Activated CD8-positive, alpha-beta memory T cell treated with anti-CD3 and anti-CD28 coated beads, Interleukin-2, amount 10 ng/mL, durations not matched to agents 7 days and 5 days (primary cell): ENCODE measurements at places on chromosomes 2 and 18. TPM values are rescaled to one million over a fixed set of nuclear protein-coding genes. Genes with fewer than 3 reads are reported as not detected.

CYS1 gene
- total RNA-seq, result 0.75 TPM

UGT1A5 gene
- total RNA-seq, result not detected

FAM237A gene
- total RNA-seq, result not detected

GKN1 gene
- not detected for total RNA-seq

CD8A gene
- 686 TPM for total RNA-seq

XDH gene
- 0.41 TPM for total RNA-seq
